Tongue (tissue), 3 donors: ENCODE measurements at places on chromosomes 2 and 18.

DNA sequence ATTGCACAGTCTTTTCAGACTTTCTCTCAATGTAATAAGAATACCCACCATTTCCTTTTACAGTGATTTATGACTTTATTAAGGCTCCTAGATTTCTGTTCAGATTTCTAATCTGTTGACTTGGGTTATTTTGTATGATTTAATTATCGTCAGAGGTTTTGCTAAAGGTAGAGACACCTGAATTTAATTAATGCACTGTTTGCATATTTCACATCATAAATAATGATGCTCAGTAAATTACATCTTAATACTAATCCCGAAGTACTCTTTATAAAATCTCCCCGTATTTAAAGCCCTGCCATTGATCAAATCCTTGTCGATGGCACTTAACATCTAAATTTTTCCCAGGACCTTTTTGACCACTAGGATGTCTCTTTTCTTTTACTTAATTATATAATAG is 399.9 kb downstream of the MEIS1 start:
- DNase-seq = no peak

GRCh38 chr2:61759005-61759404 is 94.9 kb downstream of the FAM161A start:
- no peak for DNase-seq

DNA sequence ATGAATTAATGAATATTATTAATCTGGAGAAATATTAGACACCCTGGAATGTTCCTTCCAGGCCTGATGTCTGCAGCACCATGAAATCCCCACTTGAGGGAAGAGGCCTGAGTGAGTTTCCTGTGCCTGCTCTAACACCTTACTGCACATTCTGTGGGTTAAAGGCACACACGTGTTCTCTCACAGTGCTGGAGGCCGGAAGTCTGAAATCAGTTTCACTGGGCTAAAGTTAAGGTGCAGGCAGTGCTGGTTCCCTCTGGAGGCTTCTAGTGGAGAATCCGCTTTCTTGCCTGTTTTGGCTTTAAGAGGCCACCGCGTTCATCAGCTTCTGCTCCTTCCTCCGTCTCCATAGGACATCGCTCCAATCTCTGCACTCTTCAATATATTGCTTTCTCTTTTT is 48.7 kb downstream of the ACKR3 start:
- DNase-seq = no peak

- DNase-seq = no peak
Observed at GRCh38 chr2:199458806-199459285, 1.1 kb upstream of the SATB2 start.

DNA sequence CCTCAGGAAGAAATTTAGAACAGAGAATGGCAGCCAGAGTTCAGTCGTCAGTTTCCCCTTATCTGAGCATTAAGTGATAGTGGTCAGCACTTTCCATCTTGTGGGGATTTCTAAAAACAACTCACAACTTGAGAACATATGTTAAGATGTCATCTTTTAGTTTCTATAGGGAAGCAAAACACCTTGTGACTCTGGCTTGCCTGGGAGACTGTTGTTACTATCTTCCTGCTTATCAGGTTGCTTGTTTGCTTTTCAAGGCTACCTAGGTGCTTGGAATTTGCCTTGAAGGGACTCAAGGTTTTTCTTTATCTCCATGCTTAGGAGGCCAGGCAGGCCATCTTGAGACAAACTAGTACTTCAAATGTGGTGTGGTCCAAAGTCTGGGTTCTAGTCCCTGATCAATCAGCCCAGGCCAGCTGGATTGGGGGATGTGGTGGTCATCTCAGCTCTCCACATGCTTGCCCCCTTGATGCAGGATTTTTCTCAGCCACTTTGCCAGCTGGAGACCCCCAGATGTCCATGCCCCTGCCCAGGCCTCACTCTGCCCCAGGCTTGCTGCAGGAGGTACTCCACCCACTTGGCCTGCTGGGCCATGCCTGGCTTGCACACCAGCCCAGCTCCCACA is 125.9 kb downstream of the LYPD1 start:
- no peak for DNase-seq
